Fibroblast of upper back skin (primary cell): ENCODE measurements at places on chromosomes 1 and 21.
A peak's percentile ranks its signal among the peaks of the same experiment; 100 is the strongest.

DNA sequence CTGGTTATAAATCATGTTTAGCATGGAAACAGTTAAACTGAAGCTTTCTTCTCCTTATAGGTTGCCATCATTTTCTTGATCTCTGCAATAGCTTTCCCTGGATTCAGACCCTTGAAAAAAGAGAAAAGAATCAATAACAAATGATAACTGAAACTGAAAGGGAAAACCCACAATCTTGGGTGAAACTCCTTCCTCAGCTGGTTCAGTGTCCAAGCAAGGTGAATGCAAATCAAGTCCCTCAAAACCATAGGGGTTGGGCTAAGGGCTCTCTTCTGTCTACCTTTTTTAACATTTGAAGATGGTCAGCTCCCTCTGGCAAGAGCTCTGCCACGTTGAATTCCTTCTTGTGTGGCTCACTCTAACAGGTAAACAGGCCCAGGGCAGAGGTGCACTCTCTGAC is 7.1 kb upstream of the ATP13A2 start:
- DNase-seq = no peak

DNA sequence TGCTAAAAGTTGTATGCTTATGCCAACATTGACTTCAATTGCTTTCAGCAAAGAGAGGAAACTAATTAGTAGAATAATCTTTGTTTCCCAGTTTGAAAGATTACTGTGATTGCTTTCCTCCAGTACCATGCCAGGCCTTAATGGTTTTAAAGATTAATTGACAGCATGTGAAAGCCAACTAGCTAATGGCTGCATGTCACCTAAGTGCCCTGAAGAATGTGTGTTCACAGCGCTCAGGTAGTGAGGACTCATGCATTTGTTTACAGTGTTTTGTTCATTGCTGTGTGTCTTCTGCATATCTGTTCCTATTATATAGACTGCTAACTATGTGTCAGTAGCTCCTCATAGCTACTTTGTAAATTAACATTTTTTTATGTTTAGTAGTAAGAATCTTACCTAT is 335.6 kb downstream of the LRRIQ3 start:
- DNase-seq = no peak

GRCh38 chr1:35988237-35988636 is 57.3 kb downstream of the AGO3 start:
- DNase-seq = no peak

GRCh38 chr1:52057255-52057654 is 1.2 kb downstream of the BTF3L4 start:
- peak; percentile 9 for DNase-seq

DNA sequence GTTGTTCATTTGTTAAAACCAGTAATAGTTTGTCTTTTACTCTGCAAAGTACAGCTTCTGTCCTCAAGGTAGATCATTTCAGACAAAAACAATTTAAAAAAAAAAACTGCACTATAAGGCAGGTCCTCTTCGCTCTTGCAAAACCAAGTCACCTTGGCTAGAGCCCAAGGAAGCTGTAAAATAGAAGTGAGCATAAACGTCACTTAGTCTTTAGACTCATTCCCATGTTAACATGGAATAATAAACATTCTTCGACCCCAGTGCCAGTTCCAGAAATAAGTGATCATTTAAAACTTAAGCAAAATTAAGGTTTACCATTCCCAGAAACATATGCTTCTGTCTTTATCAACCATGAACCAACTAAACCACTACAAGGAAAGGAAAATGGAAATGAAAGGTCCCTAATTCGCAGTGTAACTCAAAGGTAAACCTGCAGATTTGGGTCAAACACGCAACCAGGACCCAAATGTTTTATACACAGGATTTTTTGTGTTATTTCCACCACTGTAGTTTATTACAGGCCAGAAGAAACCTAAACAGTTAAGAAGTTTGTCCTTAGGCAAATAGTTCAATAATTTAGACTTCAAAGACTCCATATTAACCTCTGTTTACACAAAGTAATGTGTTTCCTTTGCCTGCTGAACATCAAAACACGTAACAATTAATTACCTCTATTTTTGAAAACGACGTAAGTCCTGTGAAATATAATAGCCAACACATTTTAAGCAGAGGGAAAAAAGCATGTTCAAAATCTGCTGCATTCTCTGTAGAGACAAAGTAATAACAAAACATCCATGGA is 54.6 kb downstream of the TGFBR3 start:
- no peak for DNase-seq

DNA sequence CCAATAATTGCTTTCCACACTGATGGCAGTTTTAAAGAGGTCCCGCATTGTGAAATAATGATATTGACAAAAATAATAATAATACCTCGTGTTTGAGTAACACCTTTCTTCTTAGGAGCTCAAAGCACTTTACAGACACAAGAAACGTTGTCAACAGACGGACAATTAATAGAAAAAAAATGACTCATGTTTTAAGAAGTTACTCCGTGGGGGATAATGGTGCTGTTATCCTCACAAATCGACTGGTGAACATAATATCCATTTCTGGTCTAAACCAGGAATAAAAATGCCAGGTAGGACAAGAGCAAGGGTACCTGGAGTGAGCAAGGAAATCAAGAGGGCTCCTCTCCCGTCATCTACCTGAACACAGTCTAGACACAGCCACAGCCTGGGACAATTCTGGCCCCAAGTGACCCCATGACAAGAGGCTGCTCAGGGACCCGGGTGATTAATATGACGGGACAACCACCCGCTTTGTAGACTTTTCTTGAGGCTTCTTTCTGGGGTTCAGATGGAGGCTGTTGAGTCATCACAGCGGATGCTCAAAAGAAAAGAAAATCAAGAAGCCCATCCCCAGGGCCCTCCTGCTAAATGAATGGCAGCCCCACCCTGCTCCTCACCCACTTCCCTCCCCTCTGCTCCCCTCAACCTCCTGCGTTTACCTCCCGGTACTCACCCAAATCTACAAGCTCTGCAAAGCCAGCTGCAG is 146.2 kb upstream of the IRF2BP2 start:
- DNase-seq = no peak

GRCh38 chr1:111487133-111487532 is 13.3 kb downstream of the C1orf162 start:
- DNase-seq = no peak

DNA sequence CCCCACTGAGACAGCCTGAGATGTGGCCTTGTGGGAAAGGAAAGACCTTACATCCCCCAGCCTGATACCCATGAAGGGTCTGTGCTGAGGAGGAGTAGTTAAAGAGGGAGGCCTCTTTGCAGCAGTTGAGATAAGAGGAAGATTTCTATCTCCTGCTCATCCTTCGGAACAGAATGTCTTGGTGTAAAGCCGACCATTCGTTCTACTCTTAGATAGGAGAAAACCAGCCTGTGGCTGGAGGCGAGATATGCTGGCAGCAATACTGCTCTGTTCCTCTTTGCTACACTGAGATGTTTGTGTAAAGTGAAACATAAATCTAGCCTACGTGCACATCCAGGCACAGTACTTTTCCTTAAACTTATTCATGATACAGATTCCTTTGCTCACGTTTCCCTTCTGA is 1.5 kb upstream of the CCDC27 start:
- DNase-seq = no peak

DNA sequence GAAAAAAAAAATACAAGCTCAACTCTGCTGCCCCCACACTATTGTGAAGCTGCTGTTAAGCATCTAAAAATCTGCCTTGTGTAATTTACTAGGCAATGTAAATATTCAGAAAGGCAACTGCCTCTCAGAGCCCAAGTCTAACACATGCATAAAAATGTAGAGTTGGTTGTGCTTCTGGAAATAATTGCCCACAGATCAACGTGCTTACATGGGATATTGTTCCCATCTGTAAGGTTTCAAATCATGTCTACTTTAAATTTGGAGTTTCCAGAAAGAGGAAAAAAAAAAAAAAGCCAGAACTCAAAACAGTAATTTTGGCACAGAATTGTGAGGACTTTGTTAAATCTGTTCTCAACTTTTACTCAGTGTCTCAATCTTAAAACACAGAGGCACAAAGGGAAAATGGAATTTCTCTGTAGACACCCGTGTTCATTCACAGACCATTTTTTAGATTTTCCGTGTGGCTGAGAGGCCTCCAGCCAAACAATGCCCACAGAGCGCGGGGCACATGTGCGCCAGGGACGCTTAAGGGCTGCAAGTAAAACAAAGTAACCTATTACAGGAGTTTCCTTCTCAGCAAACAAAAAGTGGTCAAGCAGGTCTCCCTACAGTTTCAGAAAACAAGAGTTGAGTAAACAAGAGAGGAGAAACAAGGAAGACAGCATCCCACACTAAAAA is 115.5 kb downstream of the RERE start:
- DNase-seq = no peak

GRCh38 chr1:210728437-210729149 is 399.9 kb downstream of the HHAT start:
- DNase-seq = no peak
